ENCODE measurements at places on chromosomes 11 and 22. TPM values are rescaled to one million over a fixed set of nuclear protein-coding genes. Genes with fewer than 3 reads are reported as not detected.
A peak's percentile ranks its signal among the peaks of the same experiment; 100 is the strongest.

The USP47 gene
- polyA plus RNA-seq, result 35.3 TPM

The TENM4 gene
- 0.41 TPM for polyA plus RNA-seq

The MS4A3 gene
- not detected for polyA plus RNA-seq

The C22orf42 gene
- not detected for polyA plus RNA-seq

The OPCML gene
- 0.14 TPM for polyA plus RNA-seq

The EHF gene
- polyA plus RNA-seq, result 0.14 TPM

DNA sequence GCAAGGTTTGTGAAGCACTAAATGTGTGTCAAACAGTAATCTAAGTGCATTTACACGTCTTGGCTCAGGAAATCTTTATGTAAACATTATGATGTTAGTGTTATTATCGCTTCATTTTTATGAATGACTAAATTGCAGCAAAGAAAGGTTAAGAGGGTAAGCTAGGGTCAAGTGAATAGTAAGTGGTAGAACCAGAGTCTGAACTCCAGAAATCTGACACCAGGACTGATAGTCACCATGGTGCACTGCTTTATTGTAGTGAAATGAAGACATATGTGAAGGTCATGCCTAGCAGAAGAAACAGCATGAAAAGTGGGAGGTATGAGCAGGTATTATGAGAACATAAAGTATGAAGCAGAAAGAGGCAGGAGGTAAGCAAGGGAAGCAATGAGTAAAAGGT, 368.7 kb upstream of the TENM4 start:
- no peak for DNase-seq

DNA sequence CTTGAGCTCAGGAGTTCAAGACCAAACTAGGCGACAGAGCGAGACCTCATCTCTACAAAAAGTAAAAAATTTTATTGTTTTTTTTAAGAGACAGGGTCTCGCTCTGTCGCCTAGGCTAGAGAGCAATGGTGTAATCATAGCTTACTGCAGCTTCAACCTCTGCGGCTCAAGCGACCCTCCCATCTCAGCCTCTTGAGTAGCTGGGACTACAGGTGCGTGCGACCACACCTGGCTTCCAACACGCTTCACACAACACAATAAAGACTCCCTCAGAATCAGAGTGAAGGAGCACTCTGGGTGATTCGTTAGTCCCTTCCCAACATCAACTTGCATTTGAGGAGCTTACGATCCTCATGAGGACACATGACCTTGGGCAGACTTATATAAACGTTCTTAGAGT, 79.5 kb upstream of the APOA1 start:
- no peak for DNase-seq

GRCh38 chr22:26559961-26560575, 29.9 kb downstream of the TPST2 start:
- DNase-seq, result no peak

GRCh38 chr22:27420817-27421361, 380.7 kb downstream of the MN1 start:
- DNase-seq, result peak; percentile 95

DNA sequence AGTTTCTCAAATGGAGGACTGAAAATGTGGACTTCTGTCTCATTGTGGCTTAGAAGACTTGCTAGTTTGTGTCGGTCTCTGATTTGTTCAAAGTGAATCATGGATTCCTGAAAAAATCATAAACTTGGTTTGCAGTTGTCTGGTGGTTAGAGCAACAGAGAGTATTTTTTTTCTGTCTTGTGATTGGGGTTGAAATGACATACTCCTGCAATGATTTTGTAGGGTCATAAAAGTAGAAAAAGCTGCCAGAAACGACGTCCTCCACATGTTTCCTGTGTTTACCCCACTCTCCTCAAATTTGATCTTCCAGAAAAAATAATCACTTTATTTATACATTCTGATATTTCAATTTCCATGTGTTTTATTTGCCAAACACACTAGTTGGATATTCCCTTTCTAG, 219.2 kb upstream of the PGR start:
- DNase-seq, result no peak

DNA sequence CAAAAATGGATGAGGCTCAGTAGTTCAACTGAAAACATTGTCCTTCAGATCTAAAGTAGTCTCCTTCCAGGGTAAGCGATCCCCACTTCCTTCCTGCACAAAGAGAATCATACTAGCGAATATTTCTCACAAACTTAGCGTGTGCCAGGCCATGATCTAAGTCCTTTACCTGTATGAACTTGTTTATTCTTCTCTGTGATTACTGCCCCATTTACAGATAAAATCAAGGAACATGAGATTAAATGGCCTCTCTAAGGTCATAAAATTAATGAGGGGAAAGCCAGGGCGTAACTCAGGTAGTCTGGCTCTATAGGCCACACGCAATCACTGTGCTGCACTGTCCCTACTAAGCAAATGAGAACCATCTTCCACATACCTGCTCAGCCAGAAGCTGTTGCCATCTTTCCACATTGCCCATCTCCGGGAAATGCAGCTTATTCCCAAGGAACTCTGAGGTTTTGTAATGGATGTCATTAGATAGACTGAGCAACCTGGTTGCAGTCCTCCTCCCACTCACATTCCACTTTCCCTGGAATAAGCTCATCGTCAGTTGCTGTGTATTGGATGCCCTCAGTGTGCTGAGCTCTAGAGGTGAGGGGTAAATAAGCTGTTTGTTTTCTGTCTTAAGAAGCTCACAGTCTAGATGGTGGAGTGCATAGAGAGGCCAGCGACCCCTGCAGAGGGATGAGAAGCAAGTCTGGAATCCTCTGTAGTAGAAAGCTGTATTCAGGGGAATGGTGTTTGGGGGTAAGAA, 146.3 kb downstream of the SNX19 start:
- no peak for DNase-seq

DNA sequence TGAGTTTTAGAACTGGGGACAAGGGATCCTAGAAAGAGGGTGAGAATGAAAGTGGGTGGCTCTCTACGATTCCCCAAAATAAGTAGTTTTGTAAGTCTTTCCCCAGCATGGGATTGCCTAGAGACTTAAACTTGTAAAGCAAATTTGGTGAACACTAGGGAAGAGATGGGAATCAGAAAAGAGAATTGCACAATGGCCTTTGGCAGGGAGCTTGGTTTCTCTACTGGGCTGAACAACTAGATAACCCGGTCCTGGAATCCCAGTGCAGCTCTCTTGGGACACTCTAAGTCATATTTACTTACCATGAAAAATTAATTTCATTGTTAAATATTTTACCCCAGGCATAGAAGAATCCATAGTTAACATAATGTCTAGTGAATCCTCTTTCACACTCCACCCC, 16.5 kb upstream of the USP18 start:
- no peak for DNase-seq

DNA sequence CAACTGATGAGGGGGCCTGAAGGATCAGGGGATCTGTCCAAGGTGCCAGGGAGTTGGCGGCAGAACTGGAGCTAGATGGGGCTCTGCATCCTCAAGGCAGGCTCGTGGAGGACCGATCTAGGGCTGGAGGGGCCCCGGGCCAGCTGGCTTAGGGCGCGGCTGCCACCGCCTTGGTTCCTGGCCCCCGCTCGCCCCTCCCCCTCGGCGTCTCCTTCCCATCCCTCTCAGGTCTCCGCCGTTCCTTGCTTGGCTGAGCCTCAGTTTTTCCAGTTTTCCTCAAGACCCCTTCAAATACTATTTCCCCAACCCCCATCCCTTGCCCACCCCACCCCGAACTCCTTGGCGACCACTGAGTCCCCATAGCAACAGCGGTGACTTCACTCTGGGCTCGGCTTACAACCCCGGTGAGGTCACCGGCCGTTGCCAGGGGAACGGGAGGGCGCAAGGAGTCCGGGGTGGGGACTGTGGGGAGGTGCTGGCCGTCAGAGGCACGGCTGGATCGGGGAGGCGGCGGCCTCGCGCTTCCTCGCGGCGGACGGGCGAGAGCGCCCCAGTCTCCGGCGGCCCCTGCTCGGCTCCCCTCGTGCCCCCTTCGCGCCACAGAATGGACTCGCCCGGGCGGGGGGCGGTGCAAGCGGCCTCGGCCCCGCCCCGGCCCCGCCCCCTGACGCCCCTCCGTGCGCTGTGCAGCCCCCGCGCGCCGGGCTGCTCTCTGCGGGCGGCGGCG, 7.5 kb downstream of the FREY1 start:
- peak; percentile 96 for DNase-seq

DNA sequence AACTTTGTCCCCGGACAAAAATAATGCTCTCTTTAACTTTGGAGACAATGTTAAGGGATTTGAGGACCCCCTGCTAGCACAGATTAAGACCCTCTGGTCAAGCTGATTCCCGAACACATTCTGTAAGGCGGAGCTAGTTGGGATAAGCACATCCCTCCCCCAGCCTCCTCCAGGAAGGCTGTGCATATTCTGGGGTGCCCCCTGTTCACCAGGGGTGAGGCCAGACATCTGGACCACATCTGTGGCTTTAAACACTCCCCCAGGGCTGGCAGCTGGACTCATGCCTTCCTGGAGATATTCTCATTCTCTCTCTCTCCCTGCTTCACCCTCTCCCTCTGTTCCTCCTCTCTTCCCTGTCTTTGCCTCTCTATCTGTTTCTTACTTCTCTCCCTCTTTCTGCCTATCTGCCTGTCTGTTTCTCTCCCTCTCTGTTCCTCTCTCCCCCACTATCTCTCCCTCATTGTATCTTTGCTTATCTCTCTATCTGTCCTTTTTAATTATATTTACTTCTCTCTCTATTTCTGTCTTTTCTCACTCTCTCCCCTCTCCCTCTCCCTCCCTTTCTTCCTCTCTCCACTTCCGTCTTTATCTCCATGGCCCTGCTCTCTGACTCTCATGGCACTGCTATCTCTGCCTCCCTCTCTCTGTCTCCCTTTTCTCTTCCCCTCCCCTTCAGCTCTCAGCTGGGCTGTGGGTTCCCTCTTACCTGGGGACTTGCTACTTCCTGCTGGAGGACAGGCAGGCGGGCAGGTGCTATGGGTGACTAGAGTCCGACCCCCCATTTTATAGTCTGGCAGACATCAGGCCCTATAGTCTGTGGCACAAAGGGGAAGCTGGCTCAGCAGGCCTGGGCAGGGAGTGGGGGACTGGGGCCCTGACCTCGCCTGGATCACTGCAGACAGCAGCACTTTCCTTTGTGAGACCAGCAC, at the start of gene CRYBB1:
Gene CRYBB1, minus strand, starts transcription at position 757 of the 929 bp plus-strand sequence. CDS start 1,708 bp downstream, outside the sequence.
- peak; percentile 78 for DNase-seq

DNA sequence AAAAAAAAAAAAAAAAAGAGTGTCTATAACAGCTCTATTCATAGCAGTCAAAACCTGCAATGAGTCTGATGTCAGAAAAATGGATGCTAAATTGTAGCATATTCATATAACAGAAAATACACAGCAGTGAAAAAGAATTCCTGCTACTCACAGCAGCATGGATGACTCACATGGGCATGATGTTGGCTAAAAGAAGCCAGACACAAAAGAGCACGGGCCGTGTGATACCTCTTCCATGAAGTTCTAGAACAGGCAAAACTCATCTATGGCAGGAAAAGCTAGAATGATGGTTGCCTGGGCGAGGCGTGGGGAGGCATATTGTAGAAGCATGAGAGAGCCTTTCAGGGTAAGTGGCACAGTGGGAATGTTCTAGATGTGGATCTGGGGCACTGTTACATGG, 18.9 kb downstream of the PLAAT3 start:
- DNase-seq, result no peak

GRCh38 chr22:41320416-41321240, 19.3 kb downstream of the ZC3H7B start:
- DNase-seq, result peak; percentile 34

DNA sequence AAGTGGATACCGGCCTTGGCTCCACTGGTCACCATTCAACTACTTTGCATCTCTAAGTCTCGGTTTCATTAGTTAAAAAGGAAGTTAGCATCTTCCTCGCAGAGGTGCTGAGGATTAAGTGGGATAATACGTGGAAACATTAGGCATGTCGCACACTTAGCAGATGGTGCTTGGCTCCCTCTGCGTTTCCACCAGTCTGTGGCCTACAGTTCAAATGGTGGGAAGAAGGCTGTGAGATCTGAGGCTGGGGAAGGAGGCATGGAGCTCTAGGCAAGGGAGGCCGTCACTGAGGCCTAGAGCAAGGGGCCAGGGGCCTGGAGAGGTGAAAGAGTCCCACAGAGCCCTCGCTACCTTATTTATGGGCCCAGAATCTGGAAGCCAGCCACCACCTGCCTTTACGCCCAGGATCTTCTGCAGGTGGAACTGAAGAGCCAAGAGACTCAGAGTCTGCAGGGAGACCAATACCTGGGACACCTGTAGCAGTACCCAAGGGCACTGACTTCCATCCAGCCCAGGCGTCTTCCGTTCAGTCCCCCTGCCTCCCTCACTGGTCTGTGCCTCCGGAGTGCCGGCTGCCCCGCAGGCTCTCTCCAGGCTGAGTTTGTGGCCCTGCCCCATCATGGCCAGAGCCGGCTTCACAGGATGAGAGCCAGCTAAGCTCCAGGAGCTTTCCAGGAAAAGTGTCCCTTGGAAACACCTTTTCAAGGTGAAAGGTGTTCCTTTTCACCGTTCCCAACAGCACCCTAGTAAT, 66.1 kb upstream of the A4GALT start:
- peak; percentile 14 for DNase-seq

DNA sequence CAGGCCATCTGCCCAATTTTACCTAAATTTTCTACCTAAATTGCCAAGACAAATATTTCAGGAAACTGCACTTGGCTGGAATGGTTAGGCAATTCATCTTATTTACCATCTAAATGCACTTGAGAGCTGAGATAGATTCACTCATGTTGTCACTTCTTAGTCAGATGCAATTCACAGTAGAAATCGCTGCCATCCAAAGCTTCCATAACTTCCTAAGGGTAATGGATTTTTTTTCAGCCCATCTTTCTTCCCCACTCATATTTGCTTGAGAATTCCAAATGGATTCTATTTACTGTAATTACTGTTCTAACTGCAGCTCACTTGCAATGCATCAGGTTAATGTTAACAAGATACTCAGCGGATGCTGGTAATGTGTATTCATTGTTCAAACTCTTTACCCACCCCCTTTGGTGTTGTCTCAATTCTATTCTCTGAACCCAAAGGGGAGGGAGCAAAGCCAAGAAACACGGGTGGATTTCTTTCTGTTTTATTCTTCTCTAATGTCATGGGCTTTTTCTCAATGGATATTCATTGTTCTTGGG, 96.0 kb downstream of the TENM4 start:
- no peak for DNase-seq

- no peak for DNase-seq
Observed at GRCh38 chr11:79314906-79315689, 125.7 kb downstream of the TENM4 start.

DNA sequence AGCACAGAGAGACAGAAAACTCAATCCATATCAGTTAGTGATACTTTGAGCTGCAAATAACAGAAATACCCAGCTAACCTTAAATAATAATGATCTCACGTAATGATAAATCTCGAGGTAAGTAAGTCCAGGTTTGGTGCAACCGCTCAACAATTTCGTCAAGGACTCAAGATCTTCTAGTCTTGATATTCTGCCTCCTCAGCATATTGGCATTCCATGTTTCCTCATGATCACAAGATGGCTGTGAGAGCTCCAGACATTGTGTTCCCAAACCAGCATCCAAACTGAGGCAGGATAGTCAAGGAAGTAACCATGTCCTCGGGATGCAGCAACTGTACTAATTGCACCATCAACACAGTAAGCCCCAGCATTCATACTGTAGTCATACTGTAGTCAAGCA, 7.5 kb upstream of the LARGE1 start:
- no peak for DNase-seq

- no peak for DNase-seq
Observed at GRCh38 chr11:86182976-86183584, 61.5 kb upstream of the EED start.

All from right cardiac atrium (tissue), 5 donors.